ENCODE measurements at places on chromosomes 12 and 14.

GRCh38 chr14:33063521-33063920 lies 124.8 kb downstream of the NPAS3 start:
- no peak for DNase-seq

DNA sequence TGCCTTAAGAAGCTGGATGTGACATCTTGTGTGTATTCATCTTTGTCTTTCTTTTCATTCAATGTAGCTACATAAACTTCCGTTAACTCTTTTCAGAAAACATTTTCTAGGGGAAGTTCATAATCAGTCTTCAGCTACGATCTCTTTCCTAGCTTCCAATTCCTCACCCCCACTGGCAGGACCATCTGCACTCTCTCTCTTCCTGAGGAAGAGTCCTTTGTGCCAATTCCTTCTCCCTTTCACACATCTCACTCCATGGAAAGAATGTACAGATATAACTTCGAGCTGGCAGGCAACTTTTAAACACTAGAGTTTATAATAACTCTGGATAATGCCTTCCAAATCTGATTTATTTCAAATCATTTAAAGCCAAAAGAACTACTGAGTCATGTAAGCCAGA lies 495.7 kb downstream of the GALC start:
- no peak for DNase-seq

DNA sequence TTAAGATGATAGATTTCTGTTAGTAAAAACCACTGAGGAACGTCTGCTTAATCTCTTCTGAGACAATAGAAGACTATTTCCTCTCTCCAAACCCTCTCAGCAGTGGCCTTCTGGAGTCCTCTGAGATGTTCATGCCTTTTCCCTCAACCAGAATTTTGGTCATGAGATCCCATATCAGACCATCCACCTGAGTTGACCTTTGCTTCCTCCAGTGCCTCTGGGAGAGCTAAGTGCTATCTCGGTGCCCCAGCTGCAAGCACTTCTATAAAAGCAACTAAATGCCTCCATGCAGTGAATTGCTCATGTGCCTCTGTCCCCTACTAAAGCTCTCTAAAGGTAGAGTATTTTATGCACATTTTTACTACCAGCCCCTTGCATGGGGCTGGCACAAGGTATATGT lies 172.8 kb upstream of the BCL2L14 start:
- no peak for DNase-seq

DNA sequence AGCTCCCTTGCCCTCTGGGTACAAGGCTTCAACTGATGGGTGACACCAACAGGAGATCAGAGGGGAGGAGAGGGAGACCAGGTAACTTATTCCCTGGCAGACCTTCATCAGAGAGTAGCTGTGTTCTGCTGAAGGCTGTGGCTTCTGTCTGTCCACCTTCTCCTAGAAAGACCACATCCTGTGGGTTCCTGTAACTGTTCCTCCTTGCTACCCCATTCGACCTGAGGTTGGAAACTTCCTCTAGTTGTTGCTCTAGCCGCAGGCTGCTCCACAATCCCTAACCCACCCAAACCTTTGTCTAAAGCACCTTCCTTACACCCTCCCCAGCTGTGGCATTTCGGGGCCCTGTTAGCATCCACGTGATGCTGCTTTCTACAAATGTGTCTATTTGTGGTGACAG lies 454.2 kb downstream of the DPF3 start:
- DNase-seq, result peak; percentile 4

GRCh38 chr14:102570334-102570995 lies 22.0 kb upstream of the RCOR1 start:
- DNase-seq, result no peak

GRCh38 chr12:89236237-89236636 lies 116.1 kb downstream of the DUSP6 start:
- DNase-seq, result no peak

GRCh38 chr14:50056435-50056834 lies 59.9 kb downstream of the VCPKMT start:
- no peak for DNase-seq

- no peak for DNase-seq
Measured at GRCh38 chr12:108043286-108043685, 85.8 kb upstream of the WSCD2 start.

DNA sequence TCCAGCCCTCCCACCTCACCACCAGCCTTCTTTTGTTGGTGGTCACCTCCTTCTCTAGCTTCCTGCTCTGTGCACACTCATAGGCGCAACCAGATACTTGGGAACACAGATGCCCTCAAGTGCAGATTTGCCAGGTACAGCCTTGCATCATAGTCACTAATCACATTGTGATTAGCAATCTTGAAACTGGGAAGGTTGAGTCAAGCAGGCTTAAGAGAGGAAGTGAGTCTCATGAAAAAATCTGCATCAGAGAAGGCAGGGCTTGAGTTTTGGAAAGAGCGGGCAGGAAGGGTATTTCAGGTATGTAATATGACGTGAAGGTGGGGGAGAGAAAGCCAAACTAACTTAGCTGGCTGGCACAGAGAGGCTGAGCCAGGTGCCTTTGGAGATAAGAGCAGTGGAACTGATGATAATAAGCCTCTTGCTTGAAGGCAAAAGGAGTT lies 2.7 kb upstream of the RABGGTA start:
- DNase-seq, result peak; percentile 67

- DNase-seq, result no peak
Measured at GRCh38 chr12:84982888-84983287, 53.2 kb downstream of the TSPAN19 start.

DNA sequence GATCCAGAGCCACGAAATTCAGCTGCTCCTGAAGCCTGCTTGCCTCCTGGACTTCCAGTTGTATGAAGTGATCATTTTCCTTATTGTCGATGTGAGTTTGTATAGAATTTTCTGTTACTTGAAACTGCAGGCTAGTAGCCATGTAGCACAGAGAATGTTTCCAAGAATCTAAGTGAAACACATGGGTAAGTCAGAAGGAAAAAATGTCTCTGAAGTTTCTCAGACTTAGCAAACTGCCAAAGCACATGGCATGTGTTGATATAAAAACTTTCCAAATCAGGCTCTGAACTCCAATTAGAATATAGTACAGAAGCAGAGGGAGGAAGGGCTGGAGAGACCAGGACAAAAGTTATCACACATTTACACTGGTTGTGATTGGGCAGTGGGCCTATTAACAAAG lies 9.8 kb upstream of the PCNX1 start:
- no peak for DNase-seq

DNA sequence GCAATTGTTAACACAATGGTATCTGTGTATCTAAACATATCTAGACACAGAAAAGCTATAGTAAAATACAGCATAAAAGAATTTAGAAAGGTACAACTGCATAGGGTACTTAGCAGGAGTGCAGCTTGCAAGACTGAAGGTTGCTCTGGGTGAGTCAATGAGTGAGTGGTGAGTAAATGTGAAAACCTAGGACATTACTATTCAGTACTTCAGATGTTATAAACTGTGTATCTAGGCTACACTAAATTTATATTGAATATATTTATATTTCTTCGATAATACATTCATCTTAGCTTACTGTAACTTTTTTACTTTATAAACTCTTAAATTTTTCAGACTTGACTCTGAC lies 409.0 kb upstream of the DCN start:
- no peak for DNase-seq

- no peak for DNase-seq
Measured at GRCh38 chr14:37466003-37466622, 128.9 kb downstream of the FOXA1 start.

DNA sequence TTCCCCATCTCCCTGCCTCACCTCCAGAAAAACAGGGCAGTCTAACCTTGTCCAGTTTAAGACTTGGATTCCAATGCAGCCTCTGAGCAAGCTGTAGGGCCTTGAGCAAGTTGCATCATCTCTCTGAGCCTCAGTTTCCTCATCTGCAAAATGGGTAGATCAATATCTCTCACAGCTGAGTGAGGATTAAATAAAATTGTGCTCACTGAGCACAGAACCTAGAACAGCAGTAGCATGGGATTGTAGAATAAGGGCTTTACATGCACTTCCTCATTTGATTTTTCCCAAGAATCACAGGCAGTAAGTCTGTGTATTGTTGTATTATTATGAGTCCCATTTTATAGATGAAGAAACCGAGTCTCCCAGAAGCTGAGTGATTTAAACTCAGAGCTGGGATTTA lies 2.0 kb downstream of the DTX1 start:
- DNase-seq, result no peak

GRCh38 chr12:104951759-104952509 lies 6.2 kb downstream of the SLC41A2 start:
- DNase-seq, result no peak

GRCh38 chr14:60789656-60790055 lies 55.1 kb downstream of the MNAT1 start:
- DNase-seq, result no peak

GRCh38 chr12:229441-230191 lies 15.7 kb upstream of the SLC6A12 start:
- DNase-seq, result no peak

DNA sequence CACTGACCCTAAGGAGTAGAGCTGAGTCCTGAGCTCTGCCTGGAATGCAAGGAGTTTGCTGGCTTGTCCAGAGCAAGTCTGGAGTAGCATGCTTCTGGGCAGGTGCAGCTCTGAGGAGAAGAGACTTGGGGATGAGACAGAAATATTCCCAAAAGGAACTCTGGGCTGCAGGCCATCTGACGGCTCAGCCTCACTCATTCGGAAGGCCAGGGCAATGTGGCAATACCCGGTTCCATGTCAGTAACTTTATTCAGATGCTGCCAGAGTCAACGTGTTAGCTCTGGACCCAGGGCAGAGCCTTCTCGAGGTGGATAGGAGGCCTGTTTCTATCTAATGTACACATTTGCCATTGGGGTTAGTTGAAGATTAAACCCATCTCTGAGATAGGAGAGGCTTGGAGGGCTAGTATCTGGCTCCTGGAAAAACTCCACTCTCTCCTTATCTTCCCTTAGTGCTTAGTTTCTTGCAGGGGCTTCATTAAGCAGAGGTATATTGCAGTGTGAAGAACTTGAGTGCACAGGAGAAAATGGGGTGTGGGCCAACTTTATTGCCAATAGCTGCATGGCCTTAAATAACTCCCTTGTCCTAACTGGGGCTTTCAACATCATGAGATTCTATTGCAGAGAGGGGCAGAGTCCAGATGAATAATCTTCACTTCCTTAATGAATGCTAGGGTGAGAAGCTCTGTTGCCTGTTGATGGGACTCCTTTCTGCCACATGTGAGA lies 65.6 kb downstream of the NTF3 start:
- DNase-seq, result no peak

DNA sequence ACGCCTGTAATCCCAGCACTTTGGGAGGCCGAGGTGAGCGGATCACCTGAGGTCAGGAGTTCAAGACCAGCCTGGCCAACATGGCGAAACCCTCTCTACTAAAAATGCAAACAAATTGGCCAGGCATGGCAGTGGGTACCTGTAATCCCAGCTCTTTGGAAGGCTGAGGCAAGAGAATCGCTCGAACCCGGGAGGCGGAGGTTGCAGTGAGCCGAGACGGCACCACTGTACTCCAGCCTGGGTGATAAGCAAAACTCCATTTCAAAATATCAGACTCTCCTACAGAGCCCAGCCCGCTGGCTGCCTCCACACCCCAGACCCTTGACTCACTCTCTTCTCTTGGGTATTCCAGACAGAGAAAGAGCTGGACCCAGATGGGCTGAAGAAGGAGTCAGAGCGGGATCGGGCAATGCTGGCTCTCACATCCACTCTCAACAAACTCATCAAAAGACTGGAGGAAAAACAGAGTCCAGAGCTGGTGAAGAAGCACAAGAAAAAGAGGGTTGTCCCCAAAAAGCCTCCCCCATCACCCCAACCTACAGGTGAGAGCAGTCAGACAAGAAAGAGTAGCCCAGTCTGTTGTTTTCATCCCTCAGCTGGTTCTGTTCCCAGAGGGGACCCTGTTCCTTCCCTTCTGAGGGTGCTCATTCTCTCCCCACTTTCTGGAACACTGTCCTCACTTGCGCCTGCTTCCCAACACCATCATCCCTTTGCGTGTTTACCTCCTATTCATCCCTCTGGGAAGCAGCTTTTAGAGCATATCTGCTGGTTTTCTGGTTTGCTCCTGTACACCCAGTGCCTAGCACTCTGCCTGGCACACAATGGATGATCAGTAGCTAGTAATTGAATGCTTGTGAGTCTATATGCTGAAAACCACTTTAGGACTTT lies 19.7 kb downstream of the AGAP2 start:
- no peak for DNase-seq

GRCh38 chr12:1186298-1186697 lies 195.3 kb downstream of the ERC1 start:
- DNase-seq, result no peak

GRCh38 chr14:54920052-54920451 lies 17.4 kb upstream of the GCH1 start:
- DNase-seq, result no peak

DNA sequence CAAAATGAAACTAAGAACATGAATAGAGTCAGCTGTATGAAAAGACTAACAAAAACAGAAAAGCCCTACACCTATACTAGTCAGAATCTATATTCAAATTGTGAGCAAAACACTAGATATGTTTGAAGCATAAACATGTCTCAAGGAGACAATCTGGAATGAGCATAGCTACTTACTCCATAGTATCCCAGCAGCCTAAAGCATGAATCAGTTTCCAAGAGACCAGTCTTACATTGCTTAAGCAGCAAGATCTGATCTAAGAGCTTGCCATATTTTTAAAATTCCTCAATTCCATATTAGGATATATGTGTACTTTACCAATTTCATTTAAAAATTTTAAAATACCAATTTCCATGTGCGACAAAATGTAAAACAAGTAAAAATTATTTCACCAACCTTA lies 7.7 kb downstream of the CAPS2 start:
- no peak for DNase-seq

DNA sequence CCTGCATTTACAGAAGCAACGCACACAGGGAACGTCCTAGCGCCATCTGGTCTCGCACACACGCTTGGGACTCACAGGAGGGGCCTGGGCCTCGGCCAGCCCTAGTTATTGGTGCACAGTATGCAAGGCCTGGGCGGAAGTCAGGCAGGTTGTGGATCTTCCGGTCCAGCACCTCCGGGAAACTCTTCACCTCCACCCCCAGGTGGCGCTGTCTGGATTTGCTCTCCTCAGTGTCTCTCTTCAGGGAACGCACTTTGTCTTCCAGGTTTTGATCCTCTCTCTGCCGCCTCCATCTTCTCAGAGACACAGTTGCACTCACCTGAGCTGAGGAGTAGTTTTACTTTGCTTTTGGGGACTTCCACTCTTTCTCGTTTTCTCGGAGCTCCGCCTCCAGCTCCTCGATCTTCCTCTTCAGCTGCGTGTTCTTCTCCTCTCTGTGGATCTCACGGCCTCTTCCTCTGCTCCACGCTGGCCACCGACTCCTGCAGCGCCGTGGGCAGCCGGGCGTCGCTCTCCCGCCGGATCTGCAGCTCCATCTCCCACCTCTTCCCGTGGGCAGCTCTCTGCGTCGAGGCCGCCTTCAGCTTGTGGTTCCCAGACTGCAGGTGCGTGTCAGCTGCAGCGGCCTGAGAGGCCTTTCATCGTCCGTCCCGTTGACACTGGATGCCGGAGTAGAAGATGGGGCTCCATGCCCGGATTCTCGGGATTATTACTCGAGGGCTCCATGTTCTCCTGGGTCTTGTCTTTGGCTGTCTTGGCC lies 933.8 kb downstream of the TMEM121 start:
- DNase-seq, result peak; percentile 62

- no peak for DNase-seq
Measured at GRCh38 chr14:73913256-73913655, 26.6 kb downstream of the ZNF410 start.

GRCh38 chr14:65312859-65313258 lies 99.7 kb upstream of the FUT8 start:
- DNase-seq, result no peak
